ENCODE measurements at places on chromosomes 4 and X.
A peak's percentile ranks its signal among the peaks of the same experiment; 100 is the strongest.

DNA sequence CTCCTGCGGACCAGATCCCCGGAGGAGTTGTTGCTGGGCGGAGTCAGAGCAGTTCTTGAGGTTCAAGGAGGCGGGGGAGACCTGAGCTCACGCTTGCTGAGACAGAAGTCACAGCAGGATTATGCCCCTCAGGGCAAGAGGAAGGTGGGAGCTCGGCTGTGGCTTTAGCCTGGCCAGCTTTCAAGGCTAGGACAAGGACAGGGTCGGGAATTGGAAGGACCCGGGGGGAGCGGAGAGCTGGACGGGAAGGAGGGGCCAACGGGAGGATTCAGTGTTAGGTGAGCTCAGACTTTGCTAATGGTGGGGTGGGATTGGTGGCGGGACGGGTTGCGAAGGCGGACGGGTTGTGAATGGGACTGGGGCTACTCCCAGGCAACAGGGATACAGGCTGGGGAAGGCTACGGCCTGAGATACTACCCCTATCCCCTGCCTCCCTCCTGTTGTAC is at the start of gene RIBC1:
Gene RIBC1 (plus strand): TSS at position 13 of the 446 bp plus-strand sequence. CDS start 3,404 bp downstream, outside the sequence.
- DNase-seq: no peak

DNA sequence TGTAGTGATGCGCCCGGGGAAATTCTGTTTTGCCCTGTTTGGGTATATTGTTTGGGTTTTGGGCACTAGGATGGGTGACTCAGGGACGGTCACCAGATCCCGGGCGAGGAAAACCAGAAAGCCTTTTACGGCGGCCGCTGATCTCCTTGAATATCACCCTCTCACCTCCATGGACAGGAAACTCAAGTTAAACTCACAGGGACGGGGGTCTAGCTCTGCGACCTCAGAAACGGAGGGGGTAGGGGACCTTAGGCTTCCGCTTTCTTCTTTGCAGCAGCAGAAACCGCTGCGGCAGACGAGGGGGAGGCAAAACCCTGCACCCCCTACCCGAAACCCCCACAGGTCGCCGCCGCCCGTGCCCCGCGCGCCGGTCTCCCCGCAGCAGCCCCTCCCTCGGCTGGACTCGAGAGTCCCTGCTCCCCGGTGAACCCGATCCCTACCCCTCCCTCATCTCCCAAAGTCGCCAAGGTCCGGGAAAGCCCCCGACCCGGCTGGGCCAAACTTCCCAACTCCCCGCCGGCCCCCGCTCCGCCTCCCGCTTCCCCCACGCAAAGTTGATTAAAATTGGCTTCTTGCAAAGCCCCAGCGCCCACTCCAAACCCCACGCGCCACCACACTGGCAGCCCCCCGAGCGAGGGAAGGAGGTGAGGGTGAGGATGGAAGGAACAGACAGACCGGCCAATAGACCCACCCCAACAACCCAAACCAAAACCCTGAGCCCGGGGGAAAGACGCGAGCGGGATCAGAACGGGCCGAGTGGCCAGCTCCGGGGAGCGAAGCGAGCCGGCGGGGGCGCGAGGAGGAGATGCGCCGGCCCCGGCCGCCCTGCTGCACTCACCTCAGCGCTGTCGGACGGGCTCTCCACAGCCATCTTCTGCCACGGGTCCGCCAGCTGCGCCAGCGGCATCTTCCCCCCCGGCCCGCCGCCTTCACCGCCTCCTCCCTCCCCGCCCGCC is 705 bp downstream of the RPS6KA3 start:
- DNase-seq: peak; percentile 24

GRCh38 chrX:118884552-118885138 is 61.0 kb downstream of the ZCCHC12 start:
- DNase-seq: no peak

DNA sequence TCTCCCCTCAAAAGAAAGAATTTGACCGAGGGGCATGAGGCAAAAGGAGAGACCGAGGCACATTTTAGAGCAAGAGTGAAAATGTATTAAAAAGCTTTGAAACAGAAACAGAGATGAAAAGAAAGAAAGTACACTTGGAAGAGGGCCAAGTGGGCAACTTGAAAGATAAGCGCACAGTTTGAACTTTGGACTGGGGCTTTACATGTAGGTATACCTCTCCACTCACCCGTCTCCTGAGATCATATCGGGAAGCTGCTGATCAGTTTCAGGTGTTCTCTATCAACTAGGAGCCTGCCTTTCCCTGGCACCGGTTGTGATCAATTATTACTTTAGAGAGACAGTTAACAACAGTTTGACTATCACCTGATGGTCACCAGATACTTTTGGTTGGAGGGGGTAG is 2666.5 kb downstream of the ARAP2 start:
- DNase-seq: no peak

DNA sequence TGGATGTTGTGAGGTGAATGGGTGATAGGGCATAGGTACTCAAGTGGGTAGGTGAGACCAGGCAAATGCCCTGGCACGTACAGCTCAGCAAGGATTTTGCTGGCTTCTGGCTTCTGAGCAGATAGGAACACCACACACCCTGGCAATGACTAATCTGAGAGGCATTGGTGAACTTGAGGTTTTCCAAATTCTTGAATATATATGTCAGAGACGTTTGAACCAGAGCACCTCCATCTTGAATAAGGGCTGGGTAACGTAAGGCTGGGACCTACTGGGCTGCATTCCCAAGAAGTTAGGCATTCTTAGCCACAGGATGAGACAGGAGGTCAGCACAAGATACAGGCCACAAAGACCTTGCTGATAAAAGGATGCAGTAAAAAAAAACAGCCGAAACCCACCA is 204.5 kb downstream of the NLGN4X start:
- DNase-seq: no peak

DNA sequence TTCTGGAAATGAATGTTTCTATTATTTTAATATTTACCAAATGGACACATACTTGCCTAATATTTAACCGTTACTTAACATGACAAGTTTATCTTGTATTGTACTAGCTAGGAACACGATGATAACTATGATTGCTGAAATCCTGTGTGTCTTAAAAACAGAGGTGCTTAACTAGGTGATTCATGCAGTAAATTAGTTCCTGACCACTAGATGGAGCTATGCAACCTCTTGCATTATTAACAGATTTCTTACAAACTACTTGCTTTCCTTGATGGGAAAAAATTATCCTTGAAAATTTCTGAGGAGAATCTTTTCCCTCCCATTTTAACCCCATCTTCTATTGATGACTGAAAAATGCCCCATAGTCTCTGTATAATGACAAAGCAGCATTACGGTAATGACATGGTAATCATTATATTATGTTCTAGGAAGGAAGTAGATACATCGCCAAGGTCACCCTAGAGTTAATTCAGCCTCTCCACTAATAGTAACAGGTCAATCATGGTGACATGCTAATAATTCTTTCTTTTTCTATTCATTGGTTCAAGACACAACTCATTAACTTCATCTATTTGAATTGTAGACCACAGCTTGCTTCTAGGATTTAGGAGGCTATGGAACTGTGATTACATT is 844.2 kb downstream of the RAPGEF2 start:
- DNase-seq: peak; percentile 79

DNA sequence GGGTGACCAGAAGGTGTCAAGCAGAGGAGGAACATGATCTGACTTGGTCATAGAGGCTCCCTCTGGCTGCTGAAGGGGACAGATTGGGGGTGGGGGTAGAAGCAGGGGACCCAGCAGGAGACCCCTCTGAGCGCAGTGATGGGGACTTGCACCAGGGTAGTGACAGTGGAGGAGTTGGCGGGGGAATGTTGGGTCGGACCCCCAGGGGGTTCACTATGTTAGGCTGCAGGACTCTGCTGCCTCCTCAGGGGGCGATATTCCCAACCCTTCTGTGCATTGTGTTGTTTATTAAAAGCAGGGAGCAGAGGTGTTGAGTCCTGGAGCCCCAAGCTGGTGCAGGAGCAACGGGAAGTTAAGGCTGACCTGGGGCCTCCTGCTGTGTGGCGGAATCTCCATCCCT is 8.8 kb downstream of the WDR13 start:
- DNase-seq: no peak

GRCh38 chrX:132292793-132293192 is 73.5 kb upstream of the RAP2C start:
- DNase-seq: peak; percentile 72

GRCh38 chr4:99300934-99301333 is 10.1 kb upstream of the ADH1A start:
- DNase-seq: peak; percentile 97

DNA sequence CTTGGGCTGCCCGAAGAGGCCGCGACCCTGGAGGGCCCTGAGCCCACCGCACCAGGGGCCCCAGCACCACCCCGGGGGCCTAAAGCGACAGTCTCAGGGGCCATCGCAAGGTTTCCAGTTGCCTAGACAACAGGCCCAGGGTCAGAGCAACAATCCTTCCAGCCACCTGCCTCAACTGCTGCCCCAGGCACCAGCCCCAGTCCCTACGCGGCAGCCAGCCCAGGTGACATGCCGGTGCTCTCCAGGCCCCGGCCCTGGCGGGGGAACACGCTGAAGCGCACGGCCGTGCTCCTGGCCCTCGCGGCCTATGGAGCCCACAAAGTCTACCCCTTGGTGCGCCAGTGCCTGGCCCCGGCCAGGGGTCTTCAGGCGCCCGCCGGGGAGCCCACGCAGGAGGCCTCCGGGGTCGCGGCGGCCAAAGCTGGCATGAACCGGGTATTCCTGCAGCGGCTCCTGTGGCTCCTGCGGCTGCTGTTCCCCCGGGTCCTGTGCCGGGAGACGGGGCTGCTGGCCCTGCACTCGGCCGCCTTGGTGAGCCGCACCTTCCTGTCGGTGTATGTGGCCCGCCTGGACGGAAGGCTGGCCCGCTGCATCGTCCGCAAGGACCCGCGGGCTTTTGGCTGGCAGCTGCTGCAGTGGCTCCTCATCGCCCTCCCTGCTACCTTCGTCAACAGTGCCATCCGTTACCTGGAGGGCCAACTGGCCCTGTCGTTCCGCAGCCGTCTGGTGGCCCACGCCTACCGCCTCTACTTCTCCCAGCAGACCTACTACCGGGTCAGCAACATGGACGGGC is 579 bp downstream of the ABCD1 start:
- no peak for DNase-seq

DNA sequence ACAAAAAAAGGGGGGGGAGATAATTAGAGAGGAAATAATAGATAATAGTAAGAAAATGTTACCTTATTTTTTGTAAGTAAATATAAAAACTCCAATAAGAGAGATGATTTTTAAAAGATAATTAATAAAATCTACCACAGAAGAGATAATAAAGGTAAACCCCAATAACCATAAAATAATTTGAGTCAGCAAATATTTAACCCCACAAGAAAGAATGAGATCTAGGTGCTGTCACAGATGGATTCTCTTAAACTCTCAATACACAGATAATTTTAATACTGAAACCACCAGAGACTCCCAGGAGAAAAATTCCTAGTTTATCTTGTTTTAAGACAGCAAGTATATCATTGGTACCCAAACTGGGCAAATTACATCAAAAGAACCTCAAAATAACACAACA is 341.4 kb downstream of the ANK2 start:
- DNase-seq: no peak

- DNase-seq: no peak
Measured at GRCh38 chr4:100569196-100569595, 51.4 kb upstream of the EMCN start.

GRCh38 chr4:140020457-140021361 is 133.3 kb downstream of the MAML3 start:
- DNase-seq: no peak

GRCh38 chr4:111781611-111782010 is 363.6 kb upstream of the FAM241A start:
- DNase-seq: no peak

GRCh38 chr4:160318567-160319220 is 1215.8 kb downstream of the RAPGEF2 start:
- DNase-seq: peak; percentile 5

DNA sequence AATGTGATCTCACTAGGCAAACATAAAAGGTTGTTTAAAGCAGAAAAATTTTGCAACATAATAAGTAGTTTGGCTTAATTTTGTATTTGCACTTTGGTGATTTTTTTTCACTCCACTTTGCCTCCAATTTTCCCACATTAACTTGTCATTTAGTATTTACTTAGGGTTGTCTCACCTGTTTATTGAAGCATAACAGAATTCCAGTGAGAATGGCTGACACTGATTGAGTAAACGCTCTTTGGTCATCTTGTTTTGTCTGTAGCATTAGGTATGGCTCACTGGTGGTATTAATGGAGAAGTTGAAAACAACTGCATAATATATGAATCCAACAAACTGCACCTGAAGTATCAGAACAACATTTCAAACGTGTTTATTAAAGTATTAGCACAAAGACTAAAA is 799.5 kb upstream of the ADGRL3 start:
- DNase-seq: no peak

DNA sequence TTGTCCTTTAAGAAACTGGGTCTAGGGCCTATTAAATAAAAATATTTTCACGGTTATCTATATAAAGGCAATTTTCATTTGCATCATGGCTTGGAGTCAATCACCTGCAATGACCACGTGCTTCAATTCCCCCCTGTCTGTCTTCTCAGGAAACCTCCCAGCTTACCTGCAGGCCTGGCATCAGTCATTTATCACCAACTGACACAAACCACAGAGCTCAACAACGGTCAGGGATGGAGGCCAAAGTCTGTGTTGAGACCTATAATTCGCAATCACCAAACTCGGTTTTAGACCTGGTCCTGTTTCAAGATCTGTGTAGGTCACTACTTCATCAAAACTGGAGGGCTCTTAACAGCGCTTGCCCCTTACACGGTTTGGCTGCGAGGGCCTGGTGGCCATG is 1.9 kb downstream of the SLC9A7 start:
- DNase-seq: no peak

DNA sequence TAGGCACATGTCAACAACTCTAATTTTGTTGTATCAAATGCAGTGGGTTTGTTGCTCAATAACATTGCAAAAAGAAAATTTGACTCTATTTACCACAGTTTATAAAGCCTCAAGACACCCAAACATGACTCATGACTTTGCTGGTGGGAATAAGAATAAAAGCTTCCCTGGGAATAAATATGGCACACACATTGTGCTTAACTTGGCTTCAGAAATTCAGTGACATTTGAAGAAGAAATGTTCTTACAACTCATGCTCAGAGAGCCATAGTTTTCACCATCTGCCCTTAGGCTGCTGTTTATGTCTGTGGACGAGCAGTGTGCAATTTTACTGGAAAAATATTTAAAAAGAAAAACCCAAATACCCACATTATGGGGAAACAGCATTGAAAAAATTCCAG is 60.9 kb downstream of the SPATA18 start:
- no peak for DNase-seq

DNA sequence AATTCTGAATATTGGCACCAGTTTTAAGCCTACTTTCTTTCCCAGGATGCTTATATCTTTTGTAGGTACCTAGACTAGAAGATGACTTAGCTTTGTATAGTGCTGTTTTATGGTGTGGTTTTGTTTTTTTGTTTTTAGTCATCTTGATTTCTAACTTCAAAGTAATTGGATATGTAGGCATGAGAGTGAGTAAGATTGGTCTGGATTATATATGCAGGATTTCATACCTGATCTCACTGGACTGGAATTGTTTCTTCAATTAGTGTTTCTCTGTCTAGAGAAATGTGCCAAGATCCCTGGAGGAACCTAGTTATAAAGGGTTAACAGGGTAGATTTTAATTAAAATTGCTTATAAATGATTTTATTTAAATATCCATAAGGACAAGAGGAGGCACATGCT is 23.1 kb downstream of the NAP1L5 start:
- no peak for DNase-seq

All from lung (tissue), 17 donors.